ENCODE measurements at places on chromosomes 1 and 21. TPM values are rescaled to one million over a fixed set of nuclear protein-coding genes. Genes with fewer than 3 reads are reported as not detected.

Gene MAP1LC3C
- total RNA-seq, result 4.8 TPM

Gene TP73
- total RNA-seq, result 0.47 TPM

Gene FCGR2B
- total RNA-seq, result 2.9 TPM

DNA sequence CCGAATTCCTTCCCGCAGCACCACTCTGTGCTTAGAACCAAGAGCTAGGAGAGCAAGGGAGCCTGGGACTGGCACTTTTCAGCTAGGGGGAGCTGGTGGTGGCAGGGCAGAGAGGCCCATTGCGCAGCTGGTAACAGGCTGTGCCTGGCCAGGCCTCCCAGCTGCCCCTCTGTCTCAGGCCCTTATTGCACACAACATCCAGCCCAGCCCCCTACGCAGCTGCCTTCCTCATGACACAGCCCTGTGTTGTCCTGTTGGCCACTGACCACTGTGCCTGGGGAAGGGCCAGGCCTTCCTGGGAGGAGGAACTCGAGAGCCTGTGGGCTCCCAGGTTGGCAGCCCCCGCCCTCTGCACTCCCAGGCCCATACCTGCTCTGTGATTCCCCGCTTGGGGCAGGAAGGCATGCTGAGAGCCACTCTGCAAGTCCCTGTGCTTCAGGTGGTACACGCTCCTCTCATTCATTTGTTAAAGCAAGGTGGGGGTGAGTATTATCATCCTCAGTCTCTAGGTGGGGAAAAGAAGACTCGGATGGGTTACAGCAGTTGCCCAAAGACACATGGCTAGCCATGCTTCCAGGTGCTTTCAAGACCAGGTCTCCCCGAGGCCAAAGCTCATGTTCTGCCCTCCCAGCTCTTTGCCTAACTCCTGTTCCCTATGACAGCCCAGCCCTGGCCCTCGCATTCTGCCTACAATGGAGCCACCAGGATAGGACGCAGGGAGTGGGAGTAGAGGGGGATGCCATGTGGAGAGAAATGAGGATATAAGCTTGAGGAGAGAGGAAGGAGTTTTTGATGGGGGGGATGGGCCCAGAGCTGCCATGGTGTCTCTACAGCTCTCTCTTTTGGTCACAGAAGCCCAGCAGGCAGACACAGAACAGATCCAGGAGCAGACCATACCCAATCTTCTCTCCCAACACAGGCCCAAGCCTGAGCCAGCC is 81.8 kb downstream of the TMEM53 start:
- no peaks in the 10 kb centered on the region for H3K4me1 ChIP-seq
- DNase-seq, result no peak
- H3K27me3 ChIP-seq, result no peaks in the 10 kb centered on the region
- H3K36me3 ChIP-seq, result no peaks in the 10 kb centered on the region

DNA sequence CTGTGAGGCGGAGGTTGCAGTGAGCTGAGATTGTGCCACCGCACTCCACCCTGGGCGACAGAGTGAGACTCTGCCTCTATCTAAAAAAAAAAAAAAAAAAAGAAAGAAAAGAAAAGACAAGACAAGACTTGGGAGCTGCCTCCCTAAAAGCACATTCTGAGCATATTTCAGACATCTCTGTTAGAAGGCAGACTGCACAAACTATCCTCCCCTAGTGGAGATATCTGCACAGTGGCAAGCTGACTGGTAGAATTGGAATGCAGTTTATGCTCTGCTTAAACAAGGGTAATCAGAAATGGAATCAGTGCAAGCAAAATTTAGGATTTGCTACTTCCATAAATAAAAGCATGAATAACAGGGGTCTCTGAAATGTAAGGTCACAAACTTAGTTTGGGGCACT is 31.8 kb downstream of the GNG4 start:
- H3K36me3 ChIP-seq, result no peaks in the 10 kb centered on the region
- H3K27ac ChIP-seq, result no peak overlapping the region
- no peaks in the 10 kb centered on the region for H3K4me1 ChIP-seq
- H3K27me3 ChIP-seq, result no peaks in the 10 kb centered on the region
- DNase-seq, result no peak

- H3K27ac ChIP-seq, result no peak overlapping the region
- no peaks in the 10 kb centered on the region for H3K27me3 ChIP-seq
- DNase-seq, result no peak
- no peaks in the 10 kb centered on the region for H3K36me3 ChIP-seq
- H3K4me3 ChIP-seq, result no peak overlapping the region
These were observed 55.7 kb downstream of the WARS2 start for GRCh38 chr1:119084798-119085197.

DNA sequence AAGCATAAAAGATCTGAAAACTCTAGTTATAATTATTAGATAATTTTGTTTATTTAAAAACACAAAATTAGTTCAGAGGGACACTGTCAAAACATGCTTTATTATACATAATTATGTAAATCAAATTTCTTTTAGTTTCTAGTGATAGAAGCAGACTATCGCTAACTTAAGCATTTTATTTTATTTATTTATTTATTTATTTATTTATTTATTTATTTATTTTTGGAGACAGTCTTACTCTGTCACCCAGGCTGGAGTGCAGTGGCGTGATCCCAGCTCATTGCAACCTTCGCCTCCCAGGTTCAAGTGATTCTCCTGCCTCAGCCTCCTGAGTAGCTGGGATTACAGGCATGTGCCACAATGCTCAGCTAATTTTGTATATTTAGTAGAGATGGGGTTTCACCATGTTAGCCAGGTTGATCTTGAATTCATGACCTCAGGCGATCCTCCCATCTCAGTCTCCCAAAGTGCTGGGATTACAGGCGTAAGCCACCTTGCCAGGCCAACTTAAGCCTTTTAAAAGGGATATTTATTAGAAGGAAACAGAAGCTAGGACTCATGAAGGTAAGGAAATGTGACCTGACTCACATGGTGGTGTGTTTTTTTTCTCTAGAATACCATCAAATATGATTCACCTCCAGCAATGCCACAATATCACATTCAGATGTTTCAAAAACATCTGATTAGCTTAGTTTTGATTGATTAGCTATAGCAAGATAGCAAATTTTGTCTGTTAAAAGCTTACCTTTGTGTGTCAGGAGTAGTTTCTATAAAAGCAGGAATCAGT is 1357.4 kb upstream of the ADGRL4 start:
- H3K36me3 ChIP-seq, result no peaks in the 10 kb centered on the region
- no peak for DNase-seq
- H3K4me1 ChIP-seq, result no peaks in the 10 kb centered on the region
- H3K27ac ChIP-seq, result no peak overlapping the region

- no peaks in the 10 kb centered on the region for H3K4me1 ChIP-seq
- H3K27ac ChIP-seq, result no peak overlapping the region
- no peak overlapping the region for H3K4me3 ChIP-seq
- DNase-seq, result no peak
- H3K36me3 ChIP-seq, result no peaks in the 10 kb centered on the region
- H3K27me3 ChIP-seq, result no peaks in the 10 kb centered on the region
These were observed 15.7 kb upstream of the DMRTA2 start for GRCh38 chr1:50438945-50439344.

DNA sequence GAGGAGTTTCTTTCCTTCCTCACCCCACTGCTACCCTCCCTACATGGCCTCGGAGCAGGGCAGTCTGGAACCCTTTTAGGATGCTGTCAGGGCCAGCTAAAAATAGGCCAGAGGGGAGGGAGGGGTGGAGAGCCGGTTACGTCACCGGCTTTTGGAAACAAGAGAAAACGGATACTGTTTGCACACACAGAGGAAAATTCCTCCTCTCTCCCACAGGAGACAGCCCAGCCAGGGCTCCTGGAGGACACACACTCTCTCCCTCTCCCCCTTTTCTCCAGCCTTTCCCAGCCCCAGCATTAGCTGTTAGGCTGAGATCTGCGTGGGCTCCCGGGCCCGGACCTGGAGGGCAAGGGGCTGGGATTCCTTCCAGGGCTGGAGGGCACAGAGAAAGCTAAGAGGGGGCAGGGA is 20.0 kb upstream of the ALDH4A1 start:
- DNase-seq, result peak; percentile 90
- no peak overlapping the region for H3K4me3 ChIP-seq
- H3K27ac ChIP-seq, result peak overlapping the region; percentile 74
- peaks cover 20% of the 10 kb centered on the region for H3K4me1 ChIP-seq
- H3K36me3 ChIP-seq, result no peaks in the 10 kb centered on the region

DNA sequence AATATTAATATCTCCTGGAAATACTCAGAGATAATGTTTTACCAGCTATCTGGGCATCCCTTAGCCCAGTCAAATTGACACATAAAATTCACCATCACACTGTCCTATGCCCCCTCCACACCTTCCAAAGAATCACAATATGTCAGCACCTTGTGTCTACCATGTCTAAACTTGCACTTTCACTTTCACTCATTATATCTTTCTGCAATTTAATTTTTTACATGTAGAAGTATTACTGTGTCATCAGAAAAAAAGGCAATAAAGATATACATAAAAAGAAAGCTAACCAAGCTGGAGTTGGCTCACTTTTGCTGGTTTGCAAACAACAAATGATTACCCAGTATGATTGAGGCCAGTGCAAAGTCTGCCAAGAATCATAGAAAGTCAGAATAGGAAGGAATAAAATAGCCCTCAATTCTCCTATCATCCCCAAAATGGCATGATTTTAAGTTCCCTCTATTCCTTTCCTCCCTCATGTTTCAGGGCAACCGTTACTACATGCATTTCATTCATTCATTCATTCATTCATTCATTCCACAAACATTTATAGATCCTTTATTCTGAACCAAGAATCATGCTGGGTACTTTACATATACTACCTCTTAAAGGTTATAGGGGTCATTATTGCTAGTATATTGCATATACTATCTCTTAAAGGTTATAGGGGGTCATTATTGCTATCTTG is 5.9 kb upstream of the LUZP1 start:
- no peak overlapping the region for H3K4me3 ChIP-seq
- DNase-seq, result no peak
- no peaks in the 10 kb centered on the region for H3K36me3 ChIP-seq
- peaks cover 9% of the 10 kb centered on the region for H3K4me1 ChIP-seq

DNA sequence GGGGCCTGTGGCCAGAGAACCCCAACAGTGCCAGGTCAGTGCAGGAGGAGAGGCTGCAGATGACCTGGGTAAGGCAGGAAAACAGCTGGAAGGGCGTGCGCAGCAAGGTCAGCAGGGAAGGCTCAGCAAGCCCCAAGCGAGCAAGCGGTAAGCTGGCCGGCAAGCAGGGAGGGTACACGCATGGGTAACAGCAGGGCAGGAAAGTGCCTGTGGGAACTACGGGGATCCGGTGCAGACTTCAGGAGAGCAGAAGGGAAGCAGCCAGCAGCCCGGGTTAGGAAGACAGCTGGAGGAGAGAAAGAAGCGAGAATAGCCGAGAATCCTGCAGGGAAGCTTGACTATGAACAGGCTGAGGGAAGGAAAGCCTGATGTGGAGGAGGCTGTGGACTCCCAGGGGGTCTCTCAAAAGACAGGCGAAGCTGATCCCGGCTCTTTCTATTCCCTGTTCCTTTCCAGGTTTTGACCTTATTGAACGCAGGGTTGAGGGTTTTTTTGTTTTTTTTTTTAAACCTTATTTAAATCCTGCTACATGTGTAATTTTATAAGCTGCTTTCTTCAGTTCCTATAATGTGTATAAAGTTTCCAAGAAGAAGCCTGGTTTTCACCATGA is 20.9 kb downstream of the UMODL1 start:
- no peak for DNase-seq
- peaks cover 2% of the 10 kb centered on the region for H3K4me1 ChIP-seq
- no peaks in the 10 kb centered on the region for H3K36me3 ChIP-seq
- no peak overlapping the region for H3K27ac ChIP-seq
- H3K27me3 ChIP-seq, result no peaks in the 10 kb centered on the region

DNA sequence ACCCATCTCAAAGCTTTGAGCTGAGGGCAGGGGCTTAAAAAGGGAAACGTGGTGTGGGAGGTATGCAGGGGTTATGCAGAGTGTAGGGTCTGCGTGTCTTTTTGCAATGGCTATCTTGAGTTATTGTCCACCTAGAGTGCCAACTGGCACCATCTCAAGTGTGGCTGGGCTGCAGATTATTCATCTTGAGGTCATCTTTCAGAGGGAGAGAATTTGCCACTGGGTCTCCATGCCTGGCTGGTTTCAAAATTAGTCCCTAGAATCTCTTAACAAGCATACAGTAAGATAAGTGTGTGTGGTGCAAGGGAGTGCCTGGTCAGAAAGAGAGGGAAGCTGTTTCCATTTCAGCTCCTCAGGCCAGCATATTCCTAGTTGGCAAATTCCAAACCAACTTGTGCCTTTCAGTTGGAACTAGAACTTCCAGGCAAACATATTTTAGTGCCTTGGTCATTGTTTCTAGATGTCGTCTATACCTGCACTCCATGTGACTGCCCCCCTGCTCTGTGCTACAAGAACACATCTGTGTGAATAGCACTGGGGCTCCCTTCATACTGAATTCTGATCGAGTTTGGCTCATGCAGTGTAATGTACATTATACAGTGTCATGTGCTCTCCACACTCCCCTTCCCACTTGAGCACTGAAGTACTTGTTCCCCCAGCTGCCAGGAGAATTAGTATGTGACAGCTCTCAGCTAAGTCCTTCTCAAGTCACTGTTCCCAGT is 5.0 kb upstream of the OR2T8 start:
- H3K27me3 ChIP-seq, result no peaks in the 10 kb centered on the region
- no peaks in the 10 kb centered on the region for H3K4me1 ChIP-seq
- no peak overlapping the region for H3K4me3 ChIP-seq
- H3K36me3 ChIP-seq, result no peaks in the 10 kb centered on the region

GRCh38 chr1:209800984-209801834 is 4.7 kb downstream of the IRF6 start:
- peak; percentile 35 for DNase-seq
- H3K27me3 ChIP-seq, result no peaks in the 10 kb centered on the region
- no peak overlapping the region for H3K27ac ChIP-seq
- H3K36me3 ChIP-seq, result no peaks in the 10 kb centered on the region
- H3K4me1 ChIP-seq, result no peaks in the 10 kb centered on the region
- H3K4me3 ChIP-seq, result no peak overlapping the region

- no peak overlapping the region for H3K27ac ChIP-seq
- H3K4me3 ChIP-seq, result no peak overlapping the region
- H3K36me3 ChIP-seq, result no peaks in the 10 kb centered on the region
- no peaks in the 10 kb centered on the region for H3K27me3 ChIP-seq
- DNase-seq, result no peak
These were observed 122.7 kb downstream of the CCDC185 start for GRCh38 chr1:223515926-223516325.

GRCh38 chr1:84888753-84889152 is 4.3 kb downstream of the LPAR3 start:
- no peak overlapping the region for H3K27ac ChIP-seq
- DNase-seq, result no peak
- H3K36me3 ChIP-seq, result no peaks in the 10 kb centered on the region
- no peak overlapping the region for H3K4me3 ChIP-seq
- no peaks in the 10 kb centered on the region for H3K27me3 ChIP-seq

- DNase-seq, result no peak
- H3K4me3 ChIP-seq, result no peak overlapping the region
- H3K27ac ChIP-seq, result no peak overlapping the region
- H3K27me3 ChIP-seq, result no peaks in the 10 kb centered on the region
- no peaks in the 10 kb centered on the region for H3K36me3 ChIP-seq
These were observed 132.4 kb upstream of the TMEM51 start for GRCh38 chr1:15020943-15021745.

DNA sequence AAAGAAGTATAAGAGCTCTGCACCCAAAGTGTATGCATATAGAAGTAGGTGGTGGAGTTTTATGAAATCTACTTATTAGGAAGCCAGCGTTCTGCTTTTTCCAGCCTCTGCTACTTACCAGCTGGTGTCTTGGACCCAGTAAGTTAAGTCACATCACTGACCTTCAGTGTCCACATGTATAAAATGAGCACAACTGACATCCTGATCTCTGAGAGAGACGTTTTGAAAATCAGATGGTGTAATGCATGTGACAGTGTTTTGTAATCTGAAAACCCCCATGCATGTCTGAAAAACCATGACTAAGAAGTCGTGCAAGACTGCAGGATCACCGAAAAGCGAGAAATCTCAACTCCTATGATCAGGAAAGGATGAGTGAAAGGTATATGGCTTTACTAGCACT is 2.0 kb downstream of the CR1 start:
- no peaks in the 10 kb centered on the region for H3K36me3 ChIP-seq
- H3K27me3 ChIP-seq, result no peaks in the 10 kb centered on the region
- no peak overlapping the region for H3K27ac ChIP-seq
- no peaks in the 10 kb centered on the region for H3K4me1 ChIP-seq
- H3K4me3 ChIP-seq, result no peak overlapping the region

Data from ovary (tissue), 10 donors.